ENCODE measurements at places on chromosomes 3 and 15. TPM values are rescaled to one million over a fixed set of nuclear protein-coding genes. Genes with fewer than 3 reads are reported as not detected.

GRCh38 chr15:88912500-88912921 lies 668 bp downstream of the MFGE8 start:
- peak; percentile 67 for DNase-seq

Gene CHRM5
- not detected for total RNA-seq

- no peak for DNase-seq
Observed at GRCh38 chr3:56942523-56942922, 117.9 kb upstream of the SPATA12 start.

DNA sequence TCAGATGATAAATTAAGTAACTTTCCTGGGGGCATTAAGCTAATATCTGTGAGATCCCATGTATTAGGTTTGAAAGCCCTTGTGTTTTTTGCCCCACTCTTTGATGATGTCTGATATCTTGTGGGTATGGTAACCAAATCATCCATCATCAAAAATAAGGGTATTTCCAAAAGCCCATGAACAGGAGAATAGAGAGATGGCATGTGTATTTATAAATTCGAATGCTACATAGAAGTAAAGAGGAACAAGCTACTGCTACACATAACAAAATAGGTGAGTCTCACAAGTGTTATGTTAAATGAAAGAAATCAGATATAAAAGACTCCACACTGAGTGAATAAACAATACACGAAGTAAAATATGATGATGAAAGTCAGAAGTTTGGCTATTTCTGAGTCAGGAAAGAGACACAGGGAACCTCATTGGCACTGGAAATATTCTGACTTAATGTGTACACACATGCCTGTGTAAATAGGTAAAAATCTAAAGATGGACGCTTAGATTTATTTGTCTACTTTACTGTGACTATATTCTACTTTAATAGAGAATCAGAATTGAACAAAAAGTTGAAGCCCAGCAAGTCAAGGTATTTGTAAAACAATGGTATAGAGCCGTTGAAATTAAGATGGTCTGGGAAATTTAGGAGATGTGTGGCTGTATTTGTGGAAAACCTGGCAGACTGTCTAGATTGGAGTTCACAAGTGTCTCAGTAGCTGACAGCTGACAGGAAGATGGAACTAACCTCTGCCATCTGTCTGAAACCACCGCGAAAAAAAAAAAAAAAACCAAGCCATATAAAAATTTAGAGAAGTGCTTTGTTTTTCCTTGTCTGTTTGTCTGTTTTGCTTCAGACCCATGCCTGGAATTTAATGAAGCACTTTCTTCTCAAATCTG lies 111.0 kb upstream of the TGFBR2 start:
- DNase-seq = no peak

Gene BTLA
- not detected for total RNA-seq

Gene ACKR2
- total RNA-seq = 8.7 TPM

DNA sequence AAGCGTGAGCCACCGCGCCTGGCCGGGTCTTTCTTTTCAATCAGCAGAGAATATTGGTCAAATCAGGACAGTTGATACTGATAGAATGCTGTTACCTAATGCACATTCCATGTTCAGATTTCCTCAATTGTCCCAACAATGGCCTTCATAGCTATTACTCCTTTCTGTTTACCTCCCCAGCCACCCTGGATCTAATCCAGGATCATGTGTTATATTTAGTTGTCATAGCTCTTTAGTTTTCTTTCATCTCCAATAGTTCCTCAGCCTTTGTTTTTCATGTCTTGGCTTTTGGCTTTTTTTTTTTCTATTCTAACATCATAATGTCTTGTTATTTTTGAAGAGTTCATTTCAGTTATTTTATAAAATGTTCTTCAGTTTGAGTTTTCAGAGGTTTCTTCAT lies 14.6 kb downstream of the USP3 start:
- DNase-seq = no peak

Gene LSAMP
- total RNA-seq = 25.8 TPM

GRCh38 chr15:89070197-89071124 lies 17.8 kb upstream of the ABHD2 start:
- no peak for DNase-seq

DNA sequence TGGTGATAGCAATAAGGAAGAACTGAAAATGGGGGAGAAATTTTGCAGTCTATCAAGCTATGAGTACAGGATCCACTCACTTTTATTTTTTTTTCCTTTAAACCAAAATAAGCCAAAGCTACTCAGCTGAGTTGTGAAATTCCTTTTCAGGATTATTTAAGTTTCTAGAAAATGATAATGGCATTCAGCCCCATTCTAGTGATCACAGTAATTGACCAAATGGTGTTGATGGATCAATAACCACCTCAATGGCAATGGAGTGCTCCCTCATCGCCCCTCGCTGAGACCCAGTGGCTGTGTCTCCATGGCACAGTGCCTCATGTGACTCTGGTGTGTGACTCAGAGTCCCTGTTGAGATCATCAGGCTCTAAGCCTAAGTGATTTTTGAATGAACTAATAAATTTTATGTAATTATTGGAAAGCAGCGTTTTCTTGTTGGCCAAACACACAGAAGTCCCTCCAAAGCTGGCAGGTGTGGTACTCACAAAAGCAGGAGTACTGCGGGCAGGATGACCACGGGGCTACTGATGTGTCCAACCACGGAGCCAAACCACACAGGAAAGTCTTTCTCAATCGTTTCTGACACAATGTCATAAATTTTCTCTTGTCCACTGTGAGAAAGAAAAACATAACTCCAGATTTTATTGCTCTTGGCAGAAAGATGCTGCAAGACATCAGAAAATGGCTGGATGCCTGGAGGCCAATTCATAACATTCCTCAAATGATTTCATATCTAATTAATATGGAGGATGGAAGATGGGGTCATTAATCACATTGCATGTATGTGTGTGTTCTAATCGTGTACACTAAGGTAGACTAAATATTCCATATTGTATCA lies 14.4 kb upstream of the STARD5 start:
- peak; percentile 87 for DNase-seq
